ENCODE measurements at places on chromosomes 4 and X.

DNA sequence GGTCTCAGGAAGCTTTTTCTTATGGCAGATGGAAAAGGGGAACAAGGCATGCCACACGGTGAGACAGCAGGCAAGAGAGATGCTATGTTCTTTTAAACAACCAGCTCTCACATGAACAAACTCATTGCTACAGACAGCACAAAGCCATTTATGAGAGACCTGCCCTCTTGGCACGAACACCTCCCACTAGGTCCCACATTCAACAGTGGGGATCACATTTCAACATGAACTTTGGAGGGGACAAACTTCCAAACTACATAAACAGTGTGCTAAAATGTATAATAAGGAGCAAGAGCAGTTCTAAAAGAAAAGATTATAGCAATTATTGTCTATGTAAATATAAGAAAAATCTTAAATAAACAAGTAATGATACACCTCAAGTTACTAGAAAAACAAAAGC lies 391.8 kb upstream of the CPXCR1 start:
- DNase-seq = no peak

- DNase-seq = no peak
These were observed 3.0 kb downstream of the ATP11C start for GRCh38 chrX:139929876-139930275.

DNA sequence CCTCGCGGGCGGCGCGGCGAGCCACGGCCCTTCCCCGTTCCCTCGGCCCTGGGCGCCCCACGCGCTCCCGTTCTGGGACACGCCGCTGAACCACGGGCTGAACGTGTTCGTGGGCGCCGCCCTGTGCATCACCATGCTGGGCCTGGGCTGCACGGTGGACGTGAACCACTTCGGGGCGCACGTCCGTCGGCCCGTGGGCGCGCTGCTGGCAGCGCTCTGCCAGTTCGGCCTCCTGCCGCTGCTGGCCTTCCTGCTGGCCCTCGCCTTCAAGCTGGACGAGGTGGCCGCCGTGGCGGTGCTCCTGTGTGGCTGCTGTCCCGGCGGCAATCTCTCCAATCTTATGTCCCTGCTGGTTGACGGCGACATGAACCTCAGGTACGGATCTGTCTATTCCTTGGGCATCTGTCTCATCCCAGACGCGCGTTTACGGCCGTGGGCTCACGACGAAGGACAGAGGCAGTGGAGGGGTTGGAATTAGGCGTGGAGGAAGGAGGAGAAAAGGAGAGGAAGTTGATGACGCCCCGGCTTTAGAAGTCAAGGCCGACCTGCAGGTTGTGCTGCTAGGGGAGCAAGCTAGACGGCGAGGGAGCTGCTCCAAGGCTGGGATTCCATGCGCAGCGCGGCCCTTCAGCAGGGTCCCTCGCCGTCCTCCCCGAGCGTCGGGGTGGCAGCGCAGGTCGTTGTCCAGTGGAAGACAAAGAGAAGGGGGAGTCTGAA lies 792 bp downstream of the SLC10A4 start:
- no peak for DNase-seq

- DNase-seq = no peak
These were observed 360.4 kb upstream of the NWD2 start for GRCh38 chr4:36884151-36884550.

- DNase-seq = no peak
These were observed 11.8 kb upstream of the PDGFC start for GRCh38 chr4:156983366-156983765.

DNA sequence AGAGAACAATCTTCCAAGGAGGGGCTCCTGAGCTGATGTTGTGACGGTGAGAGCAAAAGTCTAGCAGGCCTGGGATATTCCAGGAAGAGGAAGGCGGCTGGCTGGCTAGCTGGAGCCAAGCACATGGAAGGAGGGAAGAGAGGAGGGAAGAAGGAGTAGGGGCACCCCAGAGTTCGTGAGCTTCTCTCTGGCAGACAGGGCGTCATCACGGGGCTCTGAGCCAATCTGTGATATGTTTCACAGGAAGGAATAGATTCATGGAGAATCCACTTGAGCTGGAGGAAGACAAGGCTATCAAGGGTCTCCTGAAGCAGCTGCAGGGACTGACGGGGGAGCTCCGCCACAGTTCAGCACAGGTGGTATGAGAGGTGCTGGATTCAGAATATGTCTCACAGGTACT lies 73.6 kb downstream of the DHRSX start:
- DNase-seq = no peak

DNA sequence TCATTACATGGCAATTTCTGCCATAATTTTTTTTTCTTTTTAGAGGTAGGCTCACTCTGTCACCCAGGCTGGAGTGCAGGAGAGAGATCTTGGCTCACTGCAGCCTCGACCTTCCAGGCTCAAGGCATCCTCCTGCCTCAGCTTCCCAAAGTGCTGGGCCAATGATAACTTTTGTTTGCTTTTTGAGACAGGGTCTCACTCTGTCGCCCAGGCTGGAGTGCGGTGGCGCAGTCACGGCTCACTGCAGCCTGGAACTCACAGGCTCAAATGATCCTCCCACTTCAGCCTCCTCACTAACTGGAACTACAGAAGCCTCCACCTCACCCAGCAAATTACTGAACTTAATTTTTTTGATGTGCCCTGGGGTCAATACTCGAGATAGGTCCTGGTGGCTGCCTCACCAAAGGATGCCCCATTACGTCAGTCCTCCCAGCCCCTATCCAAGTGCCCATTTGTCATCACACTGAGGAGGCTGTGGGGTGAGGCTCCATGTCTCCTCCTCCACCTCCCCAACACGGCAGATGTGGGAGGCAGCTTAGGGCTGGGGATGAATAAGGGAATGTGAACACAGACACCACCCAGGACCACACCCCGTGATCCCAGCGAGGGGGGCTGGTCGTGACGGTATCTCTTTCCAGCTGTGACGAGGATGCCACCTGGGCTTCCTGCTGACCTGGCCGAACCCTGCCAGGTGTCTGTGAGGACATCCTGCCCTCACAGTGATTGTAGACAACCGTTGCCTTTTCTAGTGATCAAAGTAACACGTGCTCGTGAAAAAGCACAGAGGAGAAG lies 12.4 kb upstream of the NKX1-1 start:
- no peak for DNase-seq

DNA sequence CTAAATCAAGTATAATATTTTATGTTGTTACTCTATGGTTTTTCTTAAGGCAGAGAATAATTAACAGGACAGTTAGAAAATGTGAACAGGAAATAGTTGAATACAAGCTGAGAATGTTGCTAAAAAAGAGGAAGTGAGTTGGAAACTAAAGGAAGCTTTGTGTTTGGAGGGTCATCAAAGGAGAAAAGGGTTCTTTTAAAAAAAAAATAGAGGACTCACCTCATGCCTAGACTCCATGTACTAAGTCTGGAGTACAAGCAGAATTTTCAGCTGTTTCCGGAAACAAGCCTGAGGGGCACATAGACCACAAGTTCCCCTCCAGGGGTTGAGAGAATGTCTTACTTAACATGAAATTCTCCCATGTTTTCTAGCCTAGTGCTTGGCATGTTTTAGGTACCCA lies 20.1 kb upstream of the MAP7D3 start:
- no peak for DNase-seq

DNA sequence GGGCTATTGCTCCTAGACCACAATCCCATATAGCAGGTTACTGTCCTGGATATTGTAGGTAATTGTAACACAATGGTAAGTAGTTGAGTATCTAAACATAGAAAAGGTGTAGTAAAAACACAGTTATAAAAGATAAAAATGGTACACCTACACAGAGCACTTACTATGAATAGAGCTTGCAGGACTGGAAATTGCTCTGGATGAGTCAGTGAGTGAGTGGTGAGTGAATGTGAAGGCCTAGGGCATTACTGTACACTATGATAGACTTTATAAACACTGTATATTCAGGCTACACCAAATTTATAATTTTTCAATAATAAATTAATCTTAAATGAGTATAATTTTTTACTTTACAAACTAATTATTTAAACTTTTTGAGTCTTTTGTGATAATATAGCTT lies 425.7 kb downstream of the PABPC4L start:
- no peak for DNase-seq

DNA sequence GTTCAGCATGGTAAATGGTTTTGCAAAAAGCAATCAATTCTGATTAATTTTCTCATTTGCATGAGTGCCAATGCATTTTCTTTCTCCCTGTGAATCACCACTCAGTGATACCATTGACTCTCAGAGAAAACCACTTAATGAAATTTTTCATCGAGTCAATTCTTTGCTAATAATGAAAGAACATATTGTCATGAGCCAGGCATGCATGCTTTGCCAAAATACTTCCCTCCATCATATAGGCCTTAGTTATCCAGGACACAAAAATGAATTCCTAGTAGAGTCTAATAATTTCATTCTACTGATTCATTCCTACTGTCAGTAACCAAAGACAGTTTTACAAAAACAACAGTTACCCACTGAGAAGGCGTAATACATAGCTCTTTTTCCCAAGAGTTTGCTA lies 680.0 kb downstream of the TRIML1 start:
- no peak for DNase-seq

DNA sequence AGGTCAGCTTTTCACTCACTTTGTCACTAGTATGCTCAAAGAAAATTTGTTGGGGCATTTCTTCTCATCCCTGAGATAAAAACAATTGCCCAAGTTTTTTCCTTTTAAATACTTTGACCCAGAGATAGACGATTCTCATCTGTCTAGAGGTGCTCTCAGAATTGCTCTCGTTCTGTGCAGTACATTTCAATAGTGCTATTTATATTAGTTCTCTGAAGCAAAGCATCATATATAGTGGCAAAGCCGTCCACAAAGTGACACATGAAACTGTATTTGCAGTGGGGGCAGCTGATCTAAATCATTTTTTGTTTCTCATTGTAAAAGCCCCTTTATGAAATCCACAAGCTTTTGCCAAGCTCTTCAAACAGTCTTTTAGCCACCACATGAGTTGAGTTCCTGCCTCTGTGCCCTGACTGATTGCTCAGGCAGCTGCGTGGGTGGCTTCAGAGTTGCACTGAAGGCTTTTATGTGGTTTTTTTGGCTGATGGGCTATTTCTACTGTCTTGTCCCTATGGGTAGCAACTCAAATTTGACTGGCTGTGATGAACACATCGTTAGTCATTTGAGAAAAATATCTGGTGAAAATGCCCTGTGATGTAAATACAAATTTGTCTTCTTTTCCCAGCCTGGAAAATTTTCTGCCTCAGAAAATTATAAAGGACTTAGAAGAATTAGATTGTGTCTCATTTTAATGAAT lies 119.1 kb upstream of the OTUD4 start:
- no peak for DNase-seq

GRCh38 chr4:7464259-7464655 lies 29.5 kb upstream of the PSAPL1 start:
- DNase-seq = no peak

GRCh38 chr4:52751487-52751911 lies 274 bp upstream of the ERVMER34-1 start:
- DNase-seq = no peak

DNA sequence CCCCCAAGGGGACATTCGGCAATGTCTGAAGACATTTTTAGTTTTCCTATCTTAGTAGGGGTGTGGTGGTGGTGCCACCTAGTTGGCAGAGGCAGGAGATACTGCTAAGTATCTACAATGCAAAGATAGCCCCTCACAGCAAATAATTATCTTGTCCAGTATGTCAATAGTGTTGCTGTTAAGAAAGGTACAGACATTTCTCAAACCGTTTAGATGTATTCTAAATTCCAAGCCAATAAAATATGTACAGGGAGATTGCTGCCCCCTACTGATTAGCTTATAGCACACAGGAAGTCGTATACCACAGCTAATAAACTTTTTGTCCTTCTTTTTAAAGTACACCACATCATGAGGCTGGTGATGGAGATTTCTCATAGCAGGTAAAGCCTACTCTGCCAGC lies 260.5 kb downstream of the TMA16 start:
- no peak for DNase-seq

DNA sequence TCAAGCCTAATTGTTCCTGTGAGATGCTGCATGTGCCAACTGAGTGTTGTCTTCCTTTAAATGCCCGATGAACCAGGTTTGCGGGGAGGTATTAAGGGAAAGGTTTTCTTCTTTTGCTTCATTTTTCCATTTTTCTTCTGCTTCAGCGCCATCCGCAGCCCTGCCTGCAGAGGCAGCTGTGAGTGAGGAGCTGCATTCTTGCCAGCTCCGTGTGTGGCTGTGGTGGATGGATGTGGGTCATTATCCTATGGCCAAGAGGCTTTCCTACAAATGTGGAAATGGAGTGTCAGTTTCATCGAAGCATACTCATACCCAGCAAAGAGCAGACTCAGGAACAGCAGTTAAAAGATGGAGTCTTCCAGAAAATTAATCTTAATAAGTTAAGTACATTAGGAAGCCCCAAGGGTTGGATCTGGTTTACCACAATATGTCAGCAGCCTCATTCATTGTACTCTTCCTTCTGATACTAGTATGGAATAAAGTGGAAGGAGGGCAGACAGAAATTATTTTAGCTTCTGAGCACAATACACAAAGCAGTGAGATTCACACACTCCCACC lies 37.6 kb downstream of the TNIP3 start:
- DNase-seq = no peak

- no peak for DNase-seq
These were observed 37.2 kb downstream of the CLCN5 start for GRCh38 chrX:49959602-49960001.

- no peak for DNase-seq
These were observed 54.5 kb upstream of the EXOC1L start for GRCh38 chr4:55765070-55765469.

GRCh38 chr4:52750819-52751486 lies at the start of gene ERVMER34-1:
Gene ERVMER34-1, minus strand, starts transcription at chr4:52751425. Its CDS starts 5,905 bp downstream, at chr4:52745520.
- no peak for DNase-seq

GRCh38 chr4:81211956-81212355 lies 3.1 kb downstream of the PRKG2 start:
- DNase-seq = no peak

DNA sequence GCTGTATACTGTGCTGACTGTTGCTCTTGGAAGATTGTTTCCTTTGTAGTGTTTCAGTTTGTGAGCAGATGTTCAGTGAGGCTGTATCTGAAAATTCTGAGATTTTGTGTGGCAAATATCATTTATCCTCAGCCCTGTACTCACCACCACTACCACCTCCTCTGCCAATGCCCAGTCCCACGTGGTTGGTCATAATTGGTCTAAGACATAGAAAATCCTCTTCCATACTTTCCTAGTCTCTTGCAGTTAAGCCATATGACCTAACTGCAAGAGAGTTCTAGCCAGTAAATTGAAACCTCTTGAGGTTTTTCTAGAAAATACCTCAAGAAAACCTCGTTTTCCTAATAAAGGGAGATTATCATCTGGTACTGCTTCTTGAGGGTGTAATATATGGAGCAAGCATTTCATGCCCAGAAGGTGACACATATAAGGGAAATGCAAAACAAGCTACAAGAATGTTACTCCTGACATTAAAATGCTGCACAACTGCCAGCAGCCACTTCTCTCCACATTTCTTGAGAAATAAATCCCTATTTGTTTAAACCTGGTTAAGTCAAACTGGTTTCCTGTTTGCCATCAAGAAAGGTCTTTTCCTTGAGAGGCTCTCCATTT lies 32.8 kb downstream of the ABCE1 start:
- no peak for DNase-seq

- DNase-seq = no peak
These were observed 166.1 kb downstream of the BCOR start for GRCh38 chrX:39931529-39932282.

DNA sequence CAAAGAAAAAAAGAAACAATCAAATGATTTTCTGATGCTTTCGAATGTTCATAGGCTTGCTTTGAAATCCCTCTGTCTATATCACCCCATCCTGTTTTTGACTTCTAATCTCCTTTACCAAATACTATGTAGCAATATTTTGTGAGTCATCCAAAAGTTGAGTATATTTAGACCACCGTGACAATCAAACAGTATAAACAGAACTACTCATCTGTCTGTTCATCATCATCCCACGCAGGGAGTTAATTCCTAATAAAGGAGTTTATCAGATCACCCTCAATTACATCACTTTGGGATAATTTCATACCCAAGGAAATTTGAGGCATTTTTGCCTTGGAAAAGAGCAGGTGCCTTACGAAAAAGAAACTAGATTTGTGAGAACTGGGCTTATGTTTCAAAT lies 212.9 kb downstream of the CBR4 start:
- no peak for DNase-seq
